ENCODE measurements at places on chromosomes 2 and 18.

- H3K36me3 ChIP-seq: no peaks in the 10 kb centered on the region
- no peak for DNase-seq
- no peak overlapping the region for H3K4me3 ChIP-seq
- H3K27me3 ChIP-seq: no peaks in the 10 kb centered on the region
Observed at GRCh38 chr2:237457388-237457941, 29.6 kb upstream of the MLPH start.

GRCh38 chr2:5727235-5727634 is 35.1 kb downstream of the SOX11 start:
- no peaks in the 10 kb centered on the region for H3K36me3 ChIP-seq
- H3K27me3 ChIP-seq: no peaks in the 10 kb centered on the region
- H3K4me1 ChIP-seq: no peaks in the 10 kb centered on the region
- DNase-seq: no peak
- no peak overlapping the region for H3K27ac ChIP-seq

- no peak overlapping the region for H3K4me3 ChIP-seq
- no peak for DNase-seq
- no peaks in the 10 kb centered on the region for H3K27me3 ChIP-seq
- H3K36me3 ChIP-seq: no peaks in the 10 kb centered on the region
- peaks cover 10% of the 10 kb centered on the region for H3K4me1 ChIP-seq
Observed at GRCh38 chr2:20190876-20191713, 33.8 kb downstream of the SDC1 start.

GRCh38 chr18:49834258-49834657 is 20.9 kb upstream of the ACAA2 start:
- no peaks in the 10 kb centered on the region for H3K36me3 ChIP-seq
- H3K27me3 ChIP-seq: no peaks in the 10 kb centered on the region
- no peak overlapping the region for H3K4me3 ChIP-seq
- H3K27ac ChIP-seq: no peak overlapping the region

GRCh38 chr2:112093216-112093615 is 38.1 kb downstream of the TMEM87B start:
- peaks cover 27% of the 10 kb centered on the region for H3K36me3 ChIP-seq
- H3K27ac ChIP-seq: no peak overlapping the region
- no peaks in the 10 kb centered on the region for H3K4me1 ChIP-seq
- no peaks in the 10 kb centered on the region for H3K27me3 ChIP-seq
- H3K4me3 ChIP-seq: no peak overlapping the region

Measured in A673 (cell line).